Naive thymus-derived CD8-positive, alpha-beta T cell (primary cell): ENCODE measurements at places on chromosomes 2 and 18. TPM values are rescaled to one million over a fixed set of nuclear protein-coding genes. Genes with fewer than 3 reads are reported as not detected.

Gene CENPA
- not detected for total RNA-seq

Gene ZNF513
- 18.8 TPM for total RNA-seq

Gene CAPN10
- total RNA-seq, result 93.2 TPM

Gene TUBA3E
- total RNA-seq, result not detected

Gene C2orf66
- total RNA-seq, result not detected

Gene DUSP19
- 1.7 TPM for total RNA-seq

Gene CRYGC
- total RNA-seq, result not detected

Gene ELOA2
- not detected for total RNA-seq

Gene CAVIN2
- total RNA-seq, result not detected

Gene CNGA3
- total RNA-seq, result not detected

- no peak overlapping the region for H3K4me3 ChIP-seq
- H3K27me3 ChIP-seq, result no peaks in the 10 kb centered on the region
- no peak overlapping the region for H3K27ac ChIP-seq
- no peaks in the 10 kb centered on the region for H3K36me3 ChIP-seq
These were observed 35.0 kb upstream of the LRP1B start for GRCh38 chr2:142165790-142166189.

GRCh38 chr2:17680119-17680518, 73.5 kb downstream of the SMC6 start:
- no peak for DNase-seq
- H3K4me1 ChIP-seq, result no peaks in the 10 kb centered on the region
- H3K4me3 ChIP-seq, result no peak overlapping the region
- H3K27ac ChIP-seq, result no peak overlapping the region

- no peak for DNase-seq
- no peaks in the 10 kb centered on the region for H3K4me1 ChIP-seq
- no peak overlapping the region for H3K4me3 ChIP-seq
- H3K27me3 ChIP-seq, result peaks cover 21% of the 10 kb centered on the region
- H3K27ac ChIP-seq, result no peak overlapping the region
These were observed 2.8 kb downstream of the MFSD2B start for GRCh38 chr2:24012521-24013188.

GRCh38 chr2:173523497-173523896, 168.8 kb downstream of the CDCA7 start:
- no peak for DNase-seq
- no peaks in the 10 kb centered on the region for H3K4me1 ChIP-seq
- H3K4me3 ChIP-seq, result no peak overlapping the region
- H3K27ac ChIP-seq, result no peak overlapping the region
- H3K36me3 ChIP-seq, result no peaks in the 10 kb centered on the region

DNA sequence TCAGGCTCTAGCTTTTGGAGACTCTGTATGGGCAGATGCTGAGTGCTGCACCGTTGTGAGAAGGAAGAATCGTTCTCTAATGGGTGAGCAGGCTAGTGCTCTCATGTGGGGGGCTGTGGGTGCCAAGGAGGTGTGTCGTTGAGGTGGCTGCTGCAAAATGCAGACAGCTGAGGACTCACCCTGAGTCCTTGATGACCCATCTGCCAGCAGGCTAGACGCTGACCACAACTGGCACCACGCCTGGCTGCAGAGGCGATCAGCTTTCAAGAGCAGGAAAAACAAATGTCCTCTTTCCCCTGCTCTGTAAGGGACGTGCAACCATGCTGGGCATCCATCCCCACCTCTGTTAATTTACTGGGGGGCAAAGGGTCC, 48.2 kb downstream of the HAUS1 start:
- DNase-seq, result no peak
- no peak overlapping the region for H3K27ac ChIP-seq
- H3K4me3 ChIP-seq, result peak overlapping the region; percentile 41
- H3K36me3 ChIP-seq, result no peaks in the 10 kb centered on the region
- H3K4me1 ChIP-seq, result peaks cover 78% of the 10 kb centered on the region

- no peak overlapping the region for H3K4me3 ChIP-seq
- peaks cover 61% of the 10 kb centered on the region for H3K4me1 ChIP-seq
- no peak for DNase-seq
- H3K27me3 ChIP-seq, result no peaks in the 10 kb centered on the region
- no peaks in the 10 kb centered on the region for H3K36me3 ChIP-seq
- H3K27ac ChIP-seq, result no peak overlapping the region
These were observed 39.0 kb upstream of the AAK1 start for GRCh38 chr2:69682525-69682924.

GRCh38 chr2:59083075-59083828, 842.1 kb upstream of the FANCL start:
- no peaks in the 10 kb centered on the region for H3K36me3 ChIP-seq
- no peak overlapping the region for H3K27ac ChIP-seq
- H3K27me3 ChIP-seq, result peaks cover 1% of the 10 kb centered on the region
- no peak for DNase-seq
- no peaks in the 10 kb centered on the region for H3K4me1 ChIP-seq
- no peak overlapping the region for H3K4me3 ChIP-seq

DNA sequence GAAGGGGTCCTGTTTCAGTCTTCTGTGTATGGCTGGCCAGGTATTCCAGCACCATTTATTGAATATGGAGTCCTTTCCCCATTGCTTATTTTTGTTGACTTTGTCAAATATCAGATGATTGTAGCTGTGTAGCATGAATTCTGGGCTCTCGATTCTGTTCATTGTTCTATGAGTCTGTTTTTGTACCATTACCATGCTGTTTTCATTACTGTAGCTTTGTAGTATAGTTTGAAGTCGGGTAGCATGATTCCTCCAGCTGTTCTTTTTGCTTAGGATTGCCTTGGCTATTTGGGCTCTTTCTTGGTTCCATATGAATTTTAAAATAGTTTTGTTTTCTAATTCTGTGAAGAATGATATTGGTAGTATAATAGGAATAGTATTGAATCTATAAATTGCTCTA, 6.0 kb downstream of the SH3YL1 start:
- DNase-seq, result no peak
- peaks cover 7% of the 10 kb centered on the region for H3K4me1 ChIP-seq
- H3K27ac ChIP-seq, result no peak overlapping the region
- H3K27me3 ChIP-seq, result no peaks in the 10 kb centered on the region
- H3K4me3 ChIP-seq, result no peak overlapping the region

- peaks cover 89% of the 10 kb centered on the region for H3K4me1 ChIP-seq
- no peak for DNase-seq
- peak overlapping the region; percentile 90 for H3K27ac ChIP-seq
- H3K27me3 ChIP-seq, result no peaks in the 10 kb centered on the region
- H3K4me3 ChIP-seq, result peak overlapping the region; percentile 59
These were observed 15.4 kb downstream of the PPM1B start for GRCh38 chr2:44184106-44184505.

DNA sequence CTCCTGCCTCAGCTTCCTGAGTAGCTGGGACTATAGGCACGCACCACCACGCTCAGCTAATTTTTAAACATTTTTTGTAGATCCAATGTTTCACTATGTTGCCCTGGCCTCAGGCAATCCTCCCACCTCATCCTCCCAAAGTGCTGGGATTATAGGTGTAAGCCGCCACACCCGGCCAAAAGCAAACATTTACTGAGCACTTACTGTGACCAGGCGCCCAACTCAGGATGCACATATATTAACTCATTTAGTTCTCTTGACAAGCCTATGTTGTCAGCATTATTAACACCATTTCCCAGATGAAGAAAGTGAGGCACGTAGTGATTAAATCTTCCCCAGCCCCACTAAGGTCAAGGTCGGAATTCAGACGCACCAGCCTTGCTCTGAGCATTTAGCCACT, 41.1 kb downstream of the TMEM37 start:
- no peak overlapping the region for H3K27ac ChIP-seq
- peaks cover 1% of the 10 kb centered on the region for H3K4me1 ChIP-seq
- DNase-seq, result no peak

DNA sequence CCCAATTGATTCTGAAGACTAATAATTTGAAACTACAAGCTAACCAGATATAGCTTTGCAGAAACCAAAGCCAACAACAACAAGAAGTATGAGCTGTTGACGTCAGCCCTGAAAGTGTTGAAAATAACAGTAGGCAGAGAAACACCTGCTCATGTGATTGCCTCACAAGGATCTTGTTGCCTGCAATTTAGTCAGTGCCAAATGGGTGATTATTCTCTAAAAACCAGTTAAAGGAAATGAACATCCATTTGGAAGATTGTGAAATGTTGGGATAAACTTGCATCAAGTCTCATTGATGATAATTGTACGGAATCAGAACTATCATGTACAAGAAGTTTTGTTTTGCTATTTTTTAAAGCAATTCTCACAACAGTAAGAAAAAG, 2.8 kb downstream of the CYTIP start:
- H3K4me1 ChIP-seq, result peaks cover 46% of the 10 kb centered on the region
- H3K36me3 ChIP-seq, result peaks cover 65% of the 10 kb centered on the region
- H3K27me3 ChIP-seq, result no peaks in the 10 kb centered on the region

DNA sequence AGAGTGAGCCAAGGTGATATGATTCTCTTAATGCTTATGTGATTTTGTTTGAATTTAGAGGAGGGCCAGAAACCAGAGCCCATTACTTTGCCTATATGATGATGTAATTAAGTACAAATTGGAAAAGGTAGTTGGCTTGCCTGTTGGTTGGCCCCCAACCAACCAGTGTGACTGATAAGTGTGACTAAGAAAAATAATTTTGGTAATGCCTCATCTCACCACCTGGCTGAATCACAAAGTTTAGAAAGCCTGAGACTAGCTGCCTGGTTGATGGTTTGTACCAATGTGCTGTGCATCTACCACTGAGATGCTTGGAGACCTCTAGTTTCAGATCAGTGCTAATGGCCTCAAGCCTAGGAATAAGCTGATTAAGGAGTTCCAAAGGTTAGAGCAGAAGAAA, 338.7 kb downstream of the CDH2 start:
- H3K36me3 ChIP-seq, result no peaks in the 10 kb centered on the region
- no peaks in the 10 kb centered on the region for H3K4me1 ChIP-seq
- H3K27me3 ChIP-seq, result no peaks in the 10 kb centered on the region
- no peak overlapping the region for H3K4me3 ChIP-seq
- H3K27ac ChIP-seq, result no peak overlapping the region

DNA sequence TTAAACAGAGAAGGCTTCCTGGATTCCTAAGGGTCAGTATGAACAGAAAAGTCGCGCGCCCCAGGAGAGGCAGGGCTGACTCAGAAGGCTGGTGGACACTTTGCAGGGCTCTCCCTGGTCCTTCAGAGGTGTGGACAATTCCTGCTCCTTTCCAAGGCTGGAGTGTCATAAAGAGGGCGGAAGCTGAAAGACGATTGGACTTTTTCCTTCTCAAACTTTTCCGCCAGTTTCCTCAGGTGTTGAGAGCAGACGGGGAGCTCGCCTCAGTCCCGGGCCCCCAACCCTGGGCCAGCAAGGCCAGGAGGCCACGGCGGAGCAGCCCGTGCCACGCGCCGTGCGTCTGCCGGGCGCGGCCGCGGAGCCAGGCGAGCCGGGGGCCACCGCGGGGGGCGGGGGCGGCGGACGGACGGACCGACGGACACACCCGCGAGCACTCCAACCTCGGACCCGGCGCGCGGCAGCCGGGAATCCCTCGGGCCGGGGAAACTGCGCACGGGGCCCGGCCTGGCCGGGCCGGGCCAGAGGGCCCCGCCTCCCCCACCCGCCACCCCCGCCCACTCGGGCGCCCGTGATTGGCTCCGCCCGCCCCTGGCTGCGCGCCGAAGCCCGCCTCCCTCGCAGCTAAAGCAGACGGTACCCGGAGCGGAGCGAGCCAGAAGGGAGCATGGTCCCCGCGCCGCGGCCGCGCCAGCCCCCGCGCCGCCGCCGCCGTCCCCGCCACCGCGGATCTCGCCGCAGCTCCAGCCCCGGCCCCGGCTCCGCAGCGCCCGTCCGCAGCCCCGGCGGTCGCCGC, at the start of gene KLHL29:
Gene KLHL29, plus strand, starts transcription at position 629 of the 793 bp plus-strand sequence. CDS start 177,018 bp downstream, outside the sequence.
- H3K27me3 ChIP-seq, result peaks cover 33% of the 10 kb centered on the region
- no peaks in the 10 kb centered on the region for H3K36me3 ChIP-seq
- peak within 1 kb of the TSS; percentile 92 for H3K4me3 ChIP-seq
- H3K27ac ChIP-seq, result no peak within 1 kb of the TSS

DNA sequence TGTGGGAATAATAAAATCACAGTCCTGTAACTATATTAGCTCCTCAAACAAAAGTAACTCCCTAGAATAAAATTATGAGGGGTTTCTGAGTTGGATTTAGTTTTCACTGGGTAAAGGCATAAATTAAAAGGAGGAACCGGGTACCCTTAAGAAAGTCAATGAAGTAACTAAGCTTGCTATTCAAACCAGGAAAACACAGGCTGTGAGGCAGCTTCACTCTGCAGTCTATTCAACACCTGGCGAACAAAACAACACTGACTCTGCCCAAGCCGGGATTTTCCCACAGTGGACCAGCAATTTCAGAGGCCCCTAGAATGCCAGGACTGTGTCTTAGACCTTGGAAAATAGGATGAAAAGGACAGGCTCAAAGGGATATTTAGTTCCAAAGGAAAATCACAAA, 24.6 kb upstream of the CREB1 start:
- peak overlapping the region; percentile 52 for H3K4me3 ChIP-seq
- no peak overlapping the region for H3K27ac ChIP-seq
- no peaks in the 10 kb centered on the region for H3K27me3 ChIP-seq
- no peaks in the 10 kb centered on the region for H3K36me3 ChIP-seq

GRCh38 chr2:65340898-65341681, 91.3 kb downstream of the SPRED2 start:
- H3K4me3 ChIP-seq, result no peak overlapping the region
- H3K27me3 ChIP-seq, result no peaks in the 10 kb centered on the region
- H3K4me1 ChIP-seq, result no peaks in the 10 kb centered on the region
- no peak for DNase-seq
- no peaks in the 10 kb centered on the region for H3K36me3 ChIP-seq
- no peak overlapping the region for H3K27ac ChIP-seq

DNA sequence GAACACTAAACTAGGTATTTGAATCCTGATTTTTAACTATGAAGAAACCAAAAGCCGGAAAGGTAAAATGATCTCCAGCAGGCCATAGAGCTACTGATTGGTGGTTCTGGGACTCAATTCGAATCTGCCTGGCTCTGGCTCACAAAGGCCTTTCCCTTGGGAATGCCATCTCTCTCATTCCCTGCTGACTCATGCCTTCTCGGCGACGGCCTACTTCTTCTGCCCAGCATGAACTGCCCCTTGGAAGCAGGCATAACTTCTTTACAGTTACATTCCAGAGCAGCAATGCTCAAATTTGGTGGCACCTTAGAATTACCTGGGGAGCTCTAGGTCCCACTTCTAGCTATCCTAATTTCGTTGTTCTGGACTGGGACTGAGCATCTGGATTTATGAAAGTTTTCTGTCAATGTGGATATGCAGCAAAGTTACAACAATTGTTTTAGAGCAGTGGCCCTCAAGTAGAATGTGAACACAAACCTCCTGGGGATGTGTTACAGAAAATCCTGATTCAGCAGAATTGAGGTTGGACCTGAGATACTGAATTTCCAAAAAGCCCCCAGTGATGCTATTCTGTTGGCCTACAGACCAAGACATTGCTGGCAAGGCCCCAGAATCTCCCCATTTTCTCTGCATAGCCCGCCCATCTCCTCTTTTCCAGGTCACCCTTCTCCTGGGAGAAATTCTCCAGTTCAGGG, 261.1 kb downstream of the CNTNAP5 start:
- H3K4me3 ChIP-seq, result no peak overlapping the region
- no peaks in the 10 kb centered on the region for H3K4me1 ChIP-seq
- no peaks in the 10 kb centered on the region for H3K36me3 ChIP-seq
- H3K27me3 ChIP-seq, result no peaks in the 10 kb centered on the region
- no peak for DNase-seq
- H3K27ac ChIP-seq, result no peak overlapping the region
